Stimulated activated CD8-positive, alpha-beta memory T cell treated with anti-CD3 and anti-CD28 coated beads, Interleukin-7, amount 100 ng/mL, for 48 hours (primary cell): ENCODE measurements at places on chromosomes 5 and 9.

- no peak for DNase-seq
Measured at GRCh38 chr9:95504053-95504963, 12.5 kb downstream of the PTCH1 start.

DNA sequence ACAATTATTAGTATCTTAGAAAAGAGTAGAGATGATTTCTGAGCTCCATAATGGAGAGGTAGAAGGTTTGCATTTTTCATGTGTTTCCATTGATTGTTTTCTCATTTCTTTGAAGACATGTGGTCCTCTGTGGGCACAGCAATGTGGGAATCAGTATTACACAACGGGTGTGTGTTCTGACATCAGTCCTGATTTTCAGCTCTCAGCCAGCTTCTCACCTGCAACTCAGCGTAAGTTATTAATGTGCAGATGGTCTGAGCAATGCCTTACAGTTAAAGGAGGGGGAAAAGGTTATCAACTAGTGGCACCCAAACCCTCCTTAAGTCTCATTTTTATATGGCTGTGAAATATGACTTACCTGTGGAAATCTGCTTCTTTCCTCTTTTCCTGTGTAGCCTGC, 59.1 kb downstream of the ITGA2 start:
- no peak for DNase-seq

DNA sequence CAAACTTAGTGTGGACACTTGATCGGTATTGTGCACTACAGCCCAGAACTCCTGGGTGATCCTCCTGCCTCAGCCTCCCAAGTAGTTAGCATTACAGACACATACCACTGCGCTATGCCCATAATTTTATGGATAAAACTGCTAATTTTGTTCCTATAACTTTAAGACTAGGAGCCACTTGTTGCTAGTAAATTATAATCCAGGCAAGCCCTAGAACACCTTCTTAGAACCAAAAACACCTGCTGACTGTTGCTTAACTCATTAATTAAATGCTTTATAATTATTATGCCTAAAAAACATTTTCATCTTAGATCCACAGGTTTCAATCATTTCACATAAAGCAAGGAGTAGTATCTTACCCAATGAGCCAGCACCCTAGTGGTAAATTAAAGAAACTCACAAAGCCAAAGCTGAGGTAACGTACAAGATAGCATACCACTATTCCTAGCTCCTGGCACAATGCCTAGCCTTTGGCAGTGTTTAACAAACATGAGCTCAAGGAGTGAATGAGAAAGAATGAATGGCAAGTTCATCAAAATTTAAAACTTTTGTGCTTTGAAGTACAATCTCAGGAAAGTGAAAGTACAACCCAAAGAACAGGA, 5.4 kb downstream of the MRPS27 start:
- DNase-seq, result no peak

DNA sequence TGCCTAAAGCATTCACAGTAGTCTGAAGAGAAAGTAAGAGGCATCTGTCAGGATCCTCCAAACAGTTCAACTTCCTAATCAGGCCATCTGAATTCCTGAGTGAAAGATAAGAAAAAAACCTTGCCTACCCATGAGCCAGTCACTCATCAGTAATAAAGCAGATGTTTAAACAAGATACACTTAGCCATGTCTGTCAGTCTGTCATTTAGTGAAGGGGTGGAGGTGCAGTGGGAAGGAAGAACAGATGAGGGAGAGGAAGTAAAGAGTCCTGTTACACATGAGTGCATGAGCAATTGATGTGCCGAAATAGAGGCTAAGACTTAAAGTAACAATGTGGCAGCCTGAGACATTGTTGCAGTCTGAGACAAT, 29.9 kb upstream of the DMRTA1 start:
- no peak for DNase-seq

DNA sequence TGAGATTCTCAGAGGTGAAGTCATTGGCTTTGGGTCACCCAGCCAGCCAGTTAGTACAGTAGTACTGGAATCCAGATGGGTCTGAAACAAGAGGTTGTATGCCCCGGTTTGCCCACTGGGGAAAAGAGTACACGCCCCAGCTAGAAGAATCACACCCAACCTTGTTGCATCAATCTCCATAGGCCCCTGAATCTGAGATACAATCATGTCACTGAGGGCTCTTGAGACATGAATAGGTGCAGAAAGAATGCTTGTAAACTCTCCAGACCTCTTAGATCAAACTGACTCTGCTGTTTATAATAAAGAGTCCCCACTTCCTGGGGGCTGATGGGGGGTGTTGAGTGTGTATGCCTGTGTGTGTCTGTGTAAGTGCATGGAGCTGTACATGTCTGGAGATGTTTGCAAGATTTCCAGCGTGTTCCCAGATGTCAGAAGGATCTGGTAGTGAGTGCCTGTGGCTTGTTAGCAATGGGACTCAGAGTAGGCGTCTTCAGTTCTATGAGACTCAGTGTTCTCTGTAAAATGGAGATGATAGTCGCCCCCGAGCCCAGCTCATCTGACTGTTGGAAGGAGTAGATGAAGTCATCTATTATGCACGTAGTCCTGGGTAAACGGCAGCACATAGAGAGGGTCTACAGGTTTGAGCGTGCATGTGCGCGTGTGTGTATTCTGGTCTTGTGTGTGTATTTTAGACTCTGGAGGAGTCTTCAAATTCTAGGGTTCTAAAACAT, 48.2 kb downstream of the COL27A1 start:
- DNase-seq, result no peak

DNA sequence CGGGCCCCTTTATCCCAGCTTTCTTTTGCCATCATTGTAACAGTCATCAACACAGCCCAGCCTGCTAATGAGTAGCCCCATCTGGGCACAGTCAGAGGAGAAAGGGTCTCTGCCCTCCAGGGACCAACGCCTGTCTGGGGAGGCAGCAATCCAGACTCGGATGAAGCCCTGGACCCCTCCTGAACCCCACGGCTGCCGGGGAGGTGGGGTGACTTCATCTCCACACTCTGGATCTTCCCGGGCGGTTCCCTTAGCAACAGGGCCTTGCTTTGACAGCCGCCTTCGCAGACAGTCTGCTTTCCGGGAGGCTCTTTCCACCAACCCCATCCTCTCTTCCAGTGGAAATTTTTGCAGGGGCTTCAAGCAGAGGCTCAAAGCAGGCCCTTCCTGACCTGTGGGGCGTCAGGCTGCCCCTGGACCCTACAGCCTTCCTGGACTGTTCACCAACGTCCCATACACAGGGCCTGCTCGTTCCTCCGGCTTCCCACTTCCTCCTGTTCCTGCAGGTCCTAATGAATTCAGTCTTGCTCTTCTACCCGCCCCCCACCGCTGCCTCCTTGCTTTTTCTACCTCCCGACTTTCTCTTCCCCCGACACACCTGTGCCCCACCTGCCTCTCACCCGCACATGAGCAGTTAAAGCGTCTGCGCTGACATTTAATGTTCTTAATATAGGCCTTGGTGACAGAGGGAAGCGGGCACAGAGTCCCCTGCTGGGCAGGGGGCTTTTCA, 161.7 kb upstream of the MVB12B start:
- no peak for DNase-seq

GRCh38 chr5:42495914-42496313, 72.7 kb downstream of the GHR start:
- no peak for DNase-seq

- no peak for DNase-seq
Measured at GRCh38 chr5:7500256-7500655, 104.3 kb downstream of the ADCY2 start.

DNA sequence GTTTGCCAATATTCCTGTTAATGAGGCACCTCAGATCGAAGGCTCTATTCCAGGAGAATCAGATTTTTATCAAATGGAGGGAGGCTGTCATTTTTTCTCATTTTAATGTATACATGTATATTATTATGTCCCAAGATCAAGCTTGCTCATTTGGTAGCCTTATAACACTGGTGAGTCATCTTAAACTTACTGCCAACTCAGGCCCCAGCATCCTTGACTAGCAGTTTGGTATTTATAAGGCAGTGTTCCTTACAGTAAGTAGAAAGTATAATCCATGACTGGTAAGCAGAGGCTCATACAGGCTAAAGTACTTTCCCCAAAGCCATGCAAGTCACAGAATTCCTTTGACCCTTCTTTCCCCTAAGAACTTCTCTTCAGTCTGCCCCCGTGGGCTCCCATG, 90.7 kb upstream of the NR3C1 start:
- no peak for DNase-seq

GRCh38 chr9:93579711-93580516, 3.5 kb downstream of the PHF2 start:
- DNase-seq, result no peak

GRCh38 chr5:59157068-59157467, 574.2 kb downstream of the RAB3C start:
- no peak for DNase-seq

DNA sequence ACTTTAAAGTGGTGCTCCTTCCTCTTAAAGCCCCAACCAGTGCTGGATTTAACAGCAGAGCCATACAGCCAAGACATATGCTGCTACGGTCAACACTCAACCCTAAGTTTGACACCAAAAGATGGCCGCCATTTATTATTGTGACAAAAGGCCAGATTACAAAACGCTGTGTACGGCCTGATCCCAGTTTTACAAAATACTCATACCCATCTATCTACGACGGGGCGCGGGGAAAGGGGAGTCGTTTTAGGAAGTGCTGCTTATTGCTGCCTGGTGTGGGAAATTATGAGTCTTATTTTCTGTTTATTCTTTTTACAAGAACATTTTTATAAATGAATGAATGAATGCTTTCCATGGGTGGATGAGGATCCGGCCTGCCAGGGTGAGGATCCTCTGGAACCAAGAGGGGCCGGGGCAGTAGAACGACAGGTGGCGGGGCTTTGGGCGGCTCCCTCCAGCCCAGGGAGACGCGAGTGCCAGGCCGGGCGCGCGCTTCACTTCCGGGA, 457 bp upstream of the IDNK start:
- DNase-seq, result no peak

DNA sequence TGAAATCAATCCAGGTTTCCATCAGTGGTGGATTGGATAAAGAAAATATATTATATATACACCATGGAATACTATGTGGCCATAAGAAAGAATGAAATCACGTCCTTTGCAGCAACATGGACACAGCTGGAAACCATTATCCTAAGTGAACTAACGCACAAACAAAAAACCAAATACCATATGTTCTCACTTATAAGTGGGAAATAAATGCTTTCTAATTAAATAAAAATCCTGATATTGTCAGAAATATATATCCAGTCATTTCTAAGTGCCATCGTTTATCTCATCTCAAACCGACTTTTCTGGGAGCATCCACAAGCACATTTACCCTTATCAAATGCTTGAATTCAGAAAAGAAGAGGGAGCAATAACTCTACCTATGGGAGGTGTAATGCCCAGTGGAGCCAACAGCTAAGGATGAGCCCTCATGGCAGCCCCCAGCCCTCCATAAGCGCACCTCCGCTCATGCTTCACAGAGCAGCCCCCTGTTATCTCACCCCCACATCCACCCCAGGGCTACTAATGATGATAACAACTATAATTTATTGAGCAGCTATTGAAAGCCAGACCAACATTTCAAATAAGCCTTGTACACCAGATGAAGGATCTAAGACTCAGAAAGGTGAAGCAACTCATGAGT, 101.7 kb upstream of the SPOCK1 start:
- no peak for DNase-seq

GRCh38 chr5:5146530-5147160, 6.5 kb downstream of the ADAMTS16 start:
- DNase-seq, result no peak

DNA sequence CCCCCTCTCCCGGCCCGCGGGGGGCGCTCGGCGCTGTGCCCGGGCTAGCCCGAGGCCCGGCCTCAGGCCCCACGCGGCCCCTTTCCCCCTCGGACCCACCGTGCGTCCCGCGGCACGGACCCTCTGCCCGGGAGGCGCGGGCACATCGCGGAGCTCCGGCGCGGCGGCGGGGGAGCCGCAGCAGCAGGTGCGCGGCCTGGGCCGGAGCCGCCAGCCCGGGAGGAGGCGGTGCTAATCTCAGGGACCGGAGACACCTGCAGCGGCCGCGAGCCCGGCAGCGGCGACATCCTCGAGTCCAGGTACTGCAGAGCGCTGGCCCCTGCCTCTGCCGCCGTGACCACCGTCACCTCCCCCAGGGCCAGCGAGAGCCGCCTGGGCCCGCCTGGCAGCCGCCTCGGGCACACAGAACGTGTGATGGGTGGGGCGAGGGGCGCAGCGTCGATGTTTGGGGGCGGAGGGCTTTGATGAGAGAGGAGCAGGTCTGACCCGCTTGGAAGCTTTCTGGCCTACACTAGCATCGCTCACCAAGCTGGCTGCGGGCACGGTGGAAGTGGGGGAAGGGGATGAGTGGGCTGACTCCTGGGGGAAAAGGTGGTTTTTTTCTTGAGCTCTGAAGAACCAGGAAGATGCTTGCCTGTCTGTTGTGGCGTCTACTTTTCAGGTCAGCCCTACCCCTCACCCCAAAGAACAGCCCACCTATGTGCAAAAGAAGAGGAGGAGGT, 524 bp downstream of the CYFIP2 start:
- DNase-seq, result peak; percentile 40

- no peak for DNase-seq
Measured at GRCh38 chr5:96712100-96712746, 50.0 kb downstream of the CAST start.

GRCh38 chr5:180311216-180311615, 19.3 kb upstream of the MAPK9 start:
- DNase-seq, result no peak

DNA sequence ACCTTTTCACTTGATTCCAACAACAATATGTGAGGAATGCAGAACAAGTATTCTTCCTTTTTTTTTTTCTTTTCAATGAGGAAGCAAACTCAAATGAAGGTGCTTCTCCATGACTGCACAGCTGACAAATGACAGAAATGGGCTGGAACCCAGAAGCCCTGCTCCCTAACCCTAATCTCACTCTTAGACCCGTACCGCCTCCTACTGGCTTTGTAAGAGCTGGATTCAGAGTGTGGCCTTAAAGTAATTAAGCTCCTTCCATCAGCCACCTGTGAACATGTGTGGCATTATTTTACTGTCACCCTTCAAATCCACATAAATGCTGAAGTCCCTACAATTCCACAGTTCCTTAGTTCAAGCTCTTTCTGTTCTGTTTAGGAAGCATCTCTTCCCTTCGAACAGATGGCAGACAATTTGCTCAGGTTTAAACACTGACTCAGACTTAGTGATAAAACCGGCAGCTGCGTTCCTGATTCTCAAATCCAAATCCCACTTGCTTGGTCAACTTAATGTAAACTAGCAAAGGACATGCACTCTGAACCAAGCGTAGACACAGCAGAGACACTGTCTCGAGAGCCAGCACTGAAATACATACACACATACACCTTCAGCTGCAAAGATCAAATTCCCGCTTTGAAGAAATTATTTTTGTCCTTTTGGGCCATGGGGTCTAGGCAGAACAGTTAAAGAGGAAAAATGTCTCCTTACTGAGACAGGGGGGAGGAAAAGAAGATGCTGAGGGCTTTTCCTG, 316.7 kb upstream of the TLE4 start:
- no peak for DNase-seq

- peak; percentile 26 for DNase-seq
Measured at GRCh38 chr5:140346348-140347221, at the start of gene HBEGF. HBEGF (minus strand) TSS chr5:140346603; CDS start chr5:140346328, 275 bp downstream.

DNA sequence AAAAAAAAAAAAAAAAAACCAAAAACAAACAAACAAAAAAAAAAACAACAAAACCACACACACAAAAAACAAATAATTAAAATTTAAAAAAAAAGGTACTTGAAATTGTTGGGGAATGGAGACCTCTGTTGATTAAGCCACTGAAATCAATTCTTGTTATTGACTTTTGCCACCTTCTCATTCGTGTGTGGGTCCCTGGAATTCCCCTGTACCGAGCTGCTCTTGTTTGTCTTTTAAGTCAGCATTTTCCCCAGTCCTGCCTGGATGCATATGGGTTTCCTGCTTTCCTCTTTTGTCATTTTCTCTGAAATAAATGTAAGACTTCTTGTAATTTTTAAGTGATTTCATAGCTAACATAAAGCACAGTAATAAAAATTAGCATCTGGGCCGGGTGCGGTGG, 45.5 kb downstream of the GPBP1 start:
- DNase-seq, result no peak
